Fibroblast of lung (primary cell): ENCODE measurements at places on chromosomes 1 and 21. TPM values are rescaled to one million over a fixed set of nuclear protein-coding genes. Genes with fewer than 3 reads are reported as not detected.

The LBR gene
- 34.1 and 39.0 TPM in 2 replicates for polyA plus RNA-seq

The CFHR3 gene
- polyA plus RNA-seq = not detected in 2 replicates

The ADCY10 gene
- polyA plus RNA-seq = 0.09 TPM in 1 of 2 replicates, not detected in the other

The UBAP2L gene
- 180 and 235 TPM in 2 replicates for polyA plus RNA-seq

The OR2T11 gene
- not detected in 2 replicates for polyA plus RNA-seq

The S100A14 gene
- polyA plus RNA-seq = 0.40 and 0.51 TPM in 2 replicates

The RGS7 gene
- 4.2 and 6.7 TPM in 2 replicates for polyA plus RNA-seq

The FCRL1 gene
- polyA plus RNA-seq = not detected in 2 replicates

The ETNK2 gene
- 2.7 and 4.0 TPM in 2 replicates for polyA plus RNA-seq

The PDE9A gene
- 2.5 and 4.4 TPM in 2 replicates for polyA plus RNA-seq

The OR2C3 gene
- polyA plus RNA-seq = not detected in 2 replicates

The CHRM3 gene
- polyA plus RNA-seq = 0.02 TPM in 1 of 2 replicates, not detected in the other
